ENCODE measurements at places on chromosomes 7 and 10. TPM values are rescaled to one million over a fixed set of nuclear protein-coding genes. Genes with fewer than 3 reads are reported as not detected.

Gene ZCWPW1
- 3.1 TPM for total RNA-seq

Gene RBM20
- total RNA-seq = 0.33 TPM

Gene CFAP46
- 0.73 TPM for total RNA-seq

Gene DGKB
- not detected for total RNA-seq

Gene TMEM130
- not detected for total RNA-seq

Gene SPDYE8
- total RNA-seq = not detected

Gene NOBOX
- not detected for total RNA-seq

Gene PNLIPRP1
- not detected for total RNA-seq

Gene CCDC136
- 3.1 TPM for total RNA-seq

Gene CPN1
- total RNA-seq = 5.2 TPM

Gene MNX1
- total RNA-seq = not detected

Gene LRRC17
- 0.15 TPM for total RNA-seq

Gene PITX3
- total RNA-seq = not detected

Gene LIPF
- total RNA-seq = not detected

Gene TMEM26
- total RNA-seq = 0.33 TPM

Gene TEX47
- total RNA-seq = not detected

Gene TRIM73
- 2.5 TPM for total RNA-seq

Gene IGFBP1
- not detected for total RNA-seq

Gene EXOC4
- 98.4 TPM for total RNA-seq

Gene FAM237B
- not detected for total RNA-seq

Gene BRAT1
- total RNA-seq = 32.3 TPM
